ENCODE measurements at places on chromosomes 2 and 18.
A peak's percentile ranks its signal among the peaks of the same experiment; 100 is the strongest.

- no peak for DNase-seq
Observed at GRCh38 chr18:3107740-3108151, 94.8 kb upstream of the LPIN2 start.

GRCh38 chr2:12725233-12726187 lies 8.8 kb downstream of the TRIB2 start:
- DNase-seq = no peak

GRCh38 chr18:78595924-78596573 lies 383.6 kb upstream of the SALL3 start:
- DNase-seq = no peak

DNA sequence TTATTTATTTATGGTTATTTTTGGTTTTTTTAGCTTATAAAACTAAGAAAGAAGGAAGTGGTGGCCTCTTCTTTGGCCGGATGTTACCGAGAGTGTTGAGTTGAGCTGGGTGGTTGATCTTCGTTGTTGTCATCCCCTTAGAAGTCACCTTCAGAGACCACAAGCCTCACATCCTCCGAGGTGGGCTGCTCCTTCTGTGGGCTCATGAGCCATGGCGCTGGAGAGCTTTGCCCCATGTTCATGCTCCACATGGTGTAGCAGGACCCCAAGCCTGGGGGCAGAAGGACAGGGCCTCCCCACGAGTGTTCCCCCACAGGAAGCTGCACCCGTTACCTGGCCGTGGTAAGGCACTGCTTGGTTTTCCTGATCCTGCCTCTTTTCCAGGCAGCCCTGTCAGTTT lies 23.4 kb downstream of the SNTG2 start:
- no peak for DNase-seq

DNA sequence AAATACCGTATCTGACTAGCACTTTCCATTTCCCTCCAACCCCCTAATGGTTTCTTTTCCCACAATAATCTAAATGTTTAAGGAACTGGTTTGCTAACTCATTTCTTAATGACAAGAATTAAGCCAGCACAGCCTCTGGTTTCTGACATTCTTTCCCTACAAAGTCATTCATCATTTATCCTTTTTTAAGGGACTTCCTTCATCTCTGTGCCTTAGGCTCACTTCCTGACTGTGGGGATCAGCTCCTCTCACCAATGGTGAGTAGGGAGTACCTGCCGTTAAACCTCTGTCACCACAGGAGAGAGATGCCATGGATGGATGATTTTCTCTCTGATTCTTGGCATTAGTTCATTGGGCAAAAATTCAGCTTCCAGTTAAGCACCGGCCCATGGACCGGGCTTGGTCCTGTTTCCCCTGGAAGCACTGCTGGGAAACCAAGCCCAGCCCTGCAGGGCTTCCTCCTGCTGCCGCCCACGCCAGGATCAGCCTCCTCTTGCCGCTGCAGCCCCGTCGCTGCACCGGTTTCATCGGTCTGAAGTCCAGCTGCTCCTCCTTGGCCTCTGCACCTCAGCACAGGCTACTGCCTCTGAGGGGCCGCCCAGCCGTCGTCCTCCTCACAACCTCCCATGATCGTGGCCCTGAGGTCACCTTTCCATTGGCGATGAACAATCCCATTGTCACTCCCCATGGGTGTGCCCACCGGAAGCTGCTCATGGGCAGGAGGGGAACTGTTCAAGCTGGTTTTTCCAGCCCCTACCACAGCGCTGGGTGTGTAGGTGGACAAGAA lies 64.0 kb upstream of the ZNF516 start:
- DNase-seq = no peak

- no peak for DNase-seq
Observed at GRCh38 chr18:9738266-9738969, 30.3 kb downstream of the RAB31 start.

GRCh38 chr18:48917579-48918517 lies 32.9 kb downstream of the SMAD7 start:
- no peak for DNase-seq

- DNase-seq = no peak
Observed at GRCh38 chr2:188050726-188051125, 240.9 kb upstream of the GULP1 start.

- no peak for DNase-seq
Observed at GRCh38 chr18:23897291-23897690, 117.3 kb upstream of the TTC39C start.

- DNase-seq = no peak
Observed at GRCh38 chr2:47072018-47072691, 83.0 kb downstream of the STPG4 start.

DNA sequence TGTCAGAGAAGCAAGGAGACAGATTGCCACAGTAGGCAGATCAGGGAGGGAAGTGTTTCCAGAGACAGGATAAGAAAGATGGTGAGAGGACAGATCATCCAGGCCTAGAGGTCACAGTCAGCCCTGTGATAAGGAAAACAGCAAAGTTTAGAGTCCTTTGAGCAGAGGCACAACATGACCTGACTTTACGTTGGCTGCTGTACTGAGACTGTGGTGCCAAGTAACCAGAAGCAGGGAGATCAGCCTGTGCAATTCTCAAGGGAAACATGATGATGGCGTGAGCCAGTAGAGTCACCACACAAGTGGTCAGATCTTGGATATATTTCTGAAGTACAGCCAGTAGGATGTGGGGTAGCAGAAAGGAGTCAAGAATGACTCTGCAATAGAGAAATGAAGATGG lies 43.7 kb downstream of the SMC6 start:
- DNase-seq = no peak

DNA sequence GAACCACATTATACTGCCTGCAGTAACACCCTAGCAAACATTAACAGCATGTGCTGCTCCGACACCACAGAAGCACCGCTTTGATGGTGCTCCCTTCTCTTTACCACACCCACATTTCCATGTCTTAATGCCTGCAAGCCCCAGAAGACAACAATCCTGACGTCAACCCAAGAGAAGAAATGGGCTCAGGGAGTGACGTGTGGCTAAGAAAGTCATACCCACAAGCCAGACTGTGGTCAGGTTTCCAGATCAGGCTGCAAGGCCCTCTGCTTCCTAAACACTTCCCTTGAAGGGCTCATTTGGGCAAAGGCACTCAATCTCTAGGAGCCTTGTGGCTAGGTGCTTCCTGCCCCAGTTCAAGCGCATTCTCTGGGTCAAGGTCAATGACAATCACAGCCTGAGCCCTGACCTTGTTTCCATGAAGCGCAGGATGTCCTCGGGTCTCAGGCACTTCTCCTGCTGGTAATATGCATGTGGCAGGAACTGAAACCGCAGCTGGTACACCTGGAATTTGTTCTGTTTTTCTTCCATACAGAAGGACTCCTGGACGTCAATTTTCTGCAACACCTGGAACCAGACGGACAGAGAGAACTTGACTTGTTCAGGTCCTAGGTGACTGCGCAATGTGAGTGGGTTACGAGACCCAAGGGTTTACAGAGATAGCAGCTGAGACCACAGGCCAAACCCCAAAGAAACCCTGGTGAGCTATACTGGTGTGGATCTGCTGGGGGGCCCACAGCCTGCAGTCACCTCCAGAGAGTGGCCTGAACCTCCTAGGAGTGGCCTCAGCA lies 67.2 kb downstream of the POLR1A start:
- DNase-seq = peak; percentile 60

- peak; percentile 13 for DNase-seq
Observed at GRCh38 chr2:112137516-112138158, 548 bp upstream of the FBLN7 start.

GRCh38 chr2:25586726-25587144 lies 86.6 kb downstream of the DTNB start:
- no peak for DNase-seq

- no peak for DNase-seq
Observed at GRCh38 chr2:10009271-10009810, 34.0 kb upstream of the KLF11 start.

- no peak for DNase-seq
Observed at GRCh38 chr2:56167616-56168562, 15.9 kb upstream of the CCDC85A start.

DNA sequence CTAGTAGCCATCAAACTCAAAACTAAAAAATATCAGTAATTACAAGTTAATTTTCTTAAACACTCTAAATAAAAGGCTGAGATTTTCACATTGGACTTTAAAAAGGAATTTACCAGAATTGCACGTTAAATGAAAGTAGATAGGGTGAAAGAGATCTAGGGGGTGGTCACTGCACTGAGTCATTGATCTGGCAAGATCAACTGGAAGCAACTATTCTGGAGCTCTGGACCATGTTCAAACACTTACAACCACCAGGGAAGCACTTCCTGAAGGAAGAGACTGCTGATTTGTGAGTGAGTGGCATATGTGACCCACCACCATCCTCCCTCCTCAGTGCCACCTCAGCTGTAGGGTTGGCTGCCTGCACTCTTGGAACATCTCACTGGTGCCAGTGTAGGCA lies 111.8 kb downstream of the UGGT1 start:
- DNase-seq = no peak

DNA sequence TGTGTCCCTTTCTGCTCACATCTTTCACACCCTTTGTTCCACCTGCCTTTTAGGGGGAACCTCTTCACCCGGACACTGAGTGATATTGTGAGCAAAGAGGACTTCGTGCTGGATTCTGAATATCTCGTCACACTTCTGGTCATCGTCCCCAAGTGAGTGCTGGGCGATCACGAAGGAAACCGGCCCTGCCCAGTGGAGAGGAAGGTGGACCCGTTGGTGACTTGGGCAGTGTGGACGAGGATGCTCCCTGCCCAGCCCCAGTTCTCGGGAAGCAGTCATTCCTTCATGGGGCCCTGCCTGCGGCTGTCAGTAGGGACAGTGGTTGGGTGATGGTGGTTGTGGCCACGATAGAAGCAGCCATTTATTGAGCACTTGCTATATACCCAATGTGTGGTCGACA lies 40.8 kb downstream of the PDIA6 start:
- no peak for DNase-seq

DNA sequence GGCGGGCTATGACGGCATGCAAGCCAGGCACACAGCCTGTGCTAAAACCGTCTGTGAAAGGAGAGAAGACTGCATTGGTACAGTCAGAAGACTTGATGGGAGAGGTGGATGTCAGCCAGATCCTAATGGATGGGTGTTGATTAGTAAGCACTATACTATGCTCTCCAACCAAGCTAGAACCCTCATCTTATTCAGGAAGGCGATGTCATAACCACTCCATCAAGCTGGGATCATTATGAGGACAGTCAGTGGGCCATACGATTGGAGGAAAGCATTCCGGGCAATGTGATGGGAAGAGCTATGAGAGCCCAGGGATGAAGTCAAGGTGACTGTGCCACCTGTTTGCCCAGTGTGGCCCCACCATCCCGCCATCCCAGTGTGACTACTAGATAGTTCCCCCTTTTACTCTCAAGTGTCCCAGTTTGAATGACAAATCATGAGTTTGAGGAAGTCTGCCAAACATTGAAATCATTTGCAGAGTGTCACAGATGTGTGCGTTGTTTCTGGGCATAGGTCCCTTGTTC lies 66.4 kb downstream of the MRPS9 start:
- DNase-seq = no peak

GRCh38 chr2:88656690-88657089 lies 29.4 kb upstream of the EIF2AK3 start:
- no peak for DNase-seq

GRCh38 chr2:192749611-192750200 lies 555.0 kb upstream of the TMEFF2 start:
- no peak for DNase-seq

GRCh38 chr2:212037062-212037461 lies 501.5 kb downstream of the ERBB4 start:
- DNase-seq = no peak

- no peak for DNase-seq
Observed at GRCh38 chr2:10620481-10620880, 69.3 kb downstream of the NOL10 start.

DNA sequence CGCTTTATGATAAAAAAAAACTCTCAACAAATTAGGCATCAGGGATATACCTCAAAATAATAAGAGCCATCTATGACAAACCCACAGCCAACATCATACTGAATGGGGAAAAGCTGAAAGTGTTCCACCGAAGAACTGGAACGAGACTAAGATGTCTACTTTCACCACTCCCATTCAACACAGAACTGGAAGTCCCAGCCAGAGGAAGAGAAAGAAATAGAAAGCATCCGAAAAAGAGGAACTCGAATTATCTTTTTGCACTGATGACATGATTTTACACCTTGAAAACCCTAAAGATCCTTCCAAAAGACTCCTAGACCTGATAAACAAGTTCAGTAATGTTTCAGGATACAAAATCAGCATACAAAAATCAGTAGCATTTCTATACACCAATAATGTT lies 121.6 kb downstream of the ZRANB3 start:
- no peak for DNase-seq

GRCh38 chr2:126776255-126776654 lies 120.3 kb downstream of the GYPC start:
- no peak for DNase-seq

- DNase-seq = no peak
Observed at GRCh38 chr2:204027091-204027490, 90.5 kb downstream of the ICOS start.

DNA sequence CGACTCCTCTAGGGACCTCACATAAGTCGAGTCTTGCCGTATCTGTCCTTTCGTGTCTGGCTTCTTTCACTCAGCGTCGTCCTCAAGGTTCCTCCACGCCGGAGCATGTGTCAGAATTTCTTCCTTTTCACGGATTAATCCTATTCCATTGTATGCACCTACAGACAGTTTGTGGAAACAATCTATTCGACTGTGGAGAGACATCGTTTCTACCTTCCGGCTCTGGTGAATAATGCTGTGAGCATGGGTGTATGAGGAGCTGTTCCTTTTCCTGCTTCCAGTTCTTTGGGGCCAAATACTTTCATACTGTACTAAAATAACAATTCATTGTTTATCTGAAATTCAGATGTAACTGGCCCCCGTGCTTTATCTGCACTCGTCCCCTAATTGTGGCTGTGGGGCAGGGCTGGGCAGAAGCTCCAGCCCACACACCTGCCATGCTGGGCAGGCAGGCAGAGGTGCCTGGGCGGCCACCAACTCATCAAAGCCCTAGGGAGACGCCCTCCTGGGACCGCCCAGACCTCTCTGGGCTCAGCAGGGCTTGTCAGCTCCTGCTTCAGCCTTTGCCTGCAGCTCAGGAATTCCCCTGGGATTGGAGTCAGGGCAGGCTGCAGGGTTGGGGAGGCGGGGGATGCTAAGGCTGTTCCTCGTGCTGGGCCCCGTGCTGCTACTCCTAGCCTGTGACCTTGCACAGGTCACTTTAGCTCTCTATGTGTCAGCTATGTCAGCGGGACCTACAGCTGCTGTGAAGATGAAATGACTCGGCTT lies 14.5 kb downstream of the GPC1 start:
- no peak for DNase-seq

DNA sequence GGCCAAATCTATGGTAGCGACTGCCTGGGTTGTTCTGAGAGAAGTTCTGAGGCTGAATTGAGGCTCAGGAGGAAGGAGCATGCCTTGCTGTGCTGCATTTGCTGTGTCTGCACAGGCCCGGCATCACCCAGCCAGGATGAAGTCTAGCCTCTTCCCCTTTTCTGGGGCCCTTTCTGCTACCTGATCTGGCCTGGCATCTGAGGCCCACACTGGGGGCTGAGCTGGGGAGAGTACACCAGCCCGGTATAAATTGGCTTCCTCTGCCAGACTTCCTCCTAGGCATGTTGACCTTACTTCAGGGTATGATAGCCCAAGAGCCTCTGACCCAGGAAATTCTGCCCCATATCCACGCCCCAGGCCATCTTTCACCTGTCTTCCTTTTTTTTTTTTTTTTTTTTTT lies 30.0 kb downstream of the MRPL35 start:
- no peak for DNase-seq

GRCh38 chr2:42562474-42563144 lies 5.8 kb upstream of the MTA3 start:
- DNase-seq = no peak
